Stimulated activated CD4-positive, alpha-beta T cell treated with anti-CD3 and anti-CD28 coated beads, TNF-alpha, amount 100 ng/mL, for 48 hours (primary cell): ENCODE measurements at places on chromosomes 5 and 9.

- no peak for DNase-seq
These were observed 324.3 kb upstream of the RORB start for GRCh38 chr9:74172874-74173273.

DNA sequence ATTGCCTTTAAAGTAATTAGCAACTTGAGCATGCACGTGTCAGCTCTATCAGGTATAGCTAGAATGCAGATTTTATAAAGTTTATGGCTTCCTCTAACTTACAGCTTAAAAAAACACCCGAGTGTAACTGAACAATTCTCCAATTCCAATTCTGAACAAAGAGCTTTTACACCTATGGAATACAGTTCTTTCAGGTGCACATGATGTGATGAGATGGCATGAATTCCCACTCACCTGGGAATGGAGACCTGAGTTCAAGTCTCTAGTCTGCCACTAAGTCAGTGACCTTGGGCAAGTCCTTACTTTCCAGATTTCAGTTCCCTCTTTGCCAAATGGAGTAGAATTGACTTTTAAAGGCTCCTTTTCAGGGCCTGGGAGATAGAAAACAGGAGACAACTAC lies 1.8 kb downstream of the ZFAND5 start:
- no peak for DNase-seq

GRCh38 chr9:6869081-6869948 lies 111.5 kb downstream of the KDM4C start:
- DNase-seq: no peak

DNA sequence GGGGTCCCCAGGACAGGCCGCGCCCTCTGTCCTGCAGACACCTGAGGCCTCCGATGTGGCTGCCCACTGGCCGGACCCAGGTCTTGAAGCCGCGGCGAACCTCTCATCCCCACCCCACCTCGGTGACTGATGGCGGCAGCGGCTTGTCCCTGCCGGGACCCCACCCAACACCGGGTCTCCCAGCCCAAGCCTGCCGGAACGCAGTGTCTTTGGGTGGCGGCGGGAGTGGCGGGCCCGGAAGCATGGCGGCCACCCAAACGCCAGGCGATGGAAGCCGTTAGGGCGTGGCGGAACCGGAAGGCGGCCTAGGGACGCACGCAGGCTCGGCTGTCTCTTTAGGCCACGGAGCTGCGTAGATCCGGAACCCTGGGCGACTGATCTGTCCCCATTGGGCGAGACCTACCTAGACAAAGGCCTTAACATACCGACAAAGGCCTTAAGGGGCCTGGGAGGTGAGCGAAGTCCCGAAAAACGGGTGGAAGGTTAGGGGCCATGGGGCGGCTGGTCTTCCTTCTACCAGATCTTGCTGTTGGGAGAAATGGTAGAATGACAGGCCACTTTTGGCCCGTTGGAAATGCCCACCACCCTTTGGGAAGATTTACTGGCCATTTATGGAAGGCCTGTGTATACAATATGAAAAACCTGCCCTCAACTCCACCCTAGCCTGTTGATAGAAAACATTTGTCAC lies 94.6 kb upstream of the SMC2 start:
- DNase-seq: no peak

- DNase-seq: no peak
These were observed 27.8 kb downstream of the TMEM167A start for GRCh38 chr5:83049370-83049885.

GRCh38 chr5:170617533-170618490 lies 114.0 kb downstream of the KCNIP1 start:
- no peak for DNase-seq

- no peak for DNase-seq
These were observed 190.1 kb downstream of the CWC27 start for GRCh38 chr5:64958757-64959391.

- DNase-seq: no peak
These were observed 109.2 kb downstream of the FBXL7 start for GRCh38 chr5:15609076-15609725.
